HL-60 (cell line): ENCODE measurements at places on chromosomes 11 and 22.

- DNase-seq: no peak
Measured at GRCh38 chr11:937841-938261, 12.2 kb downstream of the AP2A2 start.

DNA sequence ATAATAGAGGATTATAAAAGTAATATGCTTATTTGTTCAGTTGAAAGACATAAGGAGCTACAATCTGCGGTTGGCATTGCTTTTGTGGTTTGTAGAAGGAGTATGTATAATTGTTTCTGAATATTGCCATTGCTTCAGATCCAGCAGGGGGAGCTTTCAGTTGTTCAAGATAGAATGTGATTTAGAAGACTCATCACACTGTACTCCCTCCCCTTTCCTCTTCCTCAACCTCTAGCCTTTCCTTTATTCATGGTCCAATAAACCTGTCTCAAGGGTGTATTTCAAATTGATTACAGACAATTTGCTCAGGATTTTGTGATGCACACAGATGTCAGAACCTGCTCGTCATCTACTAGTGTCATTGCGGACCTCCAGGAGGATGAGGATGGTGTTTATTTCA is 9.8 kb downstream of the PRMT3 start:
- DNase-seq: peak; percentile 30

- DNase-seq: no peak
Measured at GRCh38 chr11:816433-816779, 2.3 kb upstream of the PNPLA2 start.

GRCh38 chr22:25551396-25551795 is 13.1 kb upstream of the GRK3 start:
- DNase-seq: no peak

DNA sequence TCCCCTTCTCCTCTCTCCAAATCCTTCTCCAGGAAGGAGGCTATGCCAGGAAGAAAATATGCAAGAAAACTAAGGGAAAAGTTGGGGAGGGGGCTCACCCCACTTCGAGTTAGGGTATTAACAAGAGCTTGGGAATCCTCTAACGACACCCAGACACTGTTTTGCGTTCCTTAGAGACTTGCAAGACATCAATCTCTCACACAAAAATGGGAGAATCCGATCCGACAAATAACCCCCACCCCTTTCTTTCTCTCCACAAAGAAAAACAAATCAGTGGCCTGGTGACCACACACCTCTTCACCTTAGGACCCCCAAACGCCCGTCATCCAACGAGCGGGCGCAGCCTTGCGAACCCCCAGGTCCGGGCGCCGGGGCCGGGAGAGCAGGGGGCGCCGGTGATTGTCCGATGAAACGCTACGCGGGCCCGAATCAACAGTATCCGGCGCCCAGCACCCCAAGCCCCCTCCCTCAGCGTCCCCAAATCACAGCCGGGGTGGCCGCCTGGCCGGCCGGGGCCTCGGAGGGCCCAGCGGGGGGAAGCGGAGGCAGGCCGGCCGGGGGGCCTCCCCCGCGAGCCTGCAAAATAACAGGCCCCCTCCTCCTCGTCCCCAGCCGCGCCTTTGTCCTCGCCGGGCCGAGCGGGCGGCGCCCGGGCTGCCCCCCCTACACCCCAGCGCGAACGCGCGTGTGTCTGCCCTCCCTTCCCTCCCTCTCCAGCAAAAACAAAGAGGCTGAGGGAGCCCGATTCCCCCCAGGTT is 690 bp downstream of the CSNK1E start:
- no peak for DNase-seq

DNA sequence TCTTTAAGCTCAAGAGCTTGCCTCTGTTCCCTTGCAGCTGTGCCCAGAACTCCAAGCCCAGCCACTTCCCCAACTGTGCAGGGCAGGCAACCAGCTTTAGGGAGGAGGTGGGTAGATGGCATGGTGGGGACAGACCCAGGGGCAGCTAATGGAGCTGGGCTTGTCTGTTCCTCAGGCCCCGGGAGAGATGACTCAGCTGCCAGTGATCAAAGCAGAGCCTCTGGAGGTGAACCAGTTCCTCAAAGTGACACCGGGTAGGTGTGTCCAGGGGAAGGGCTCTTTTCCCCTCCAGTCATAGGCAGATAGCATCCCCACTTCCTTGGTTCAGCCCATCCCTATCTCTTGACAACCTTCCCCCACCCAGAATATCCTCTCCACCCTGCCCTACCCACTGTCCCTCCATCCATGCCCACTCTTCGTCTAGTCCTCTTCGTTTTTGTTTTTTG is 32.4 kb downstream of the CREB3L1 start:
- DNase-seq: peak; percentile 69

DNA sequence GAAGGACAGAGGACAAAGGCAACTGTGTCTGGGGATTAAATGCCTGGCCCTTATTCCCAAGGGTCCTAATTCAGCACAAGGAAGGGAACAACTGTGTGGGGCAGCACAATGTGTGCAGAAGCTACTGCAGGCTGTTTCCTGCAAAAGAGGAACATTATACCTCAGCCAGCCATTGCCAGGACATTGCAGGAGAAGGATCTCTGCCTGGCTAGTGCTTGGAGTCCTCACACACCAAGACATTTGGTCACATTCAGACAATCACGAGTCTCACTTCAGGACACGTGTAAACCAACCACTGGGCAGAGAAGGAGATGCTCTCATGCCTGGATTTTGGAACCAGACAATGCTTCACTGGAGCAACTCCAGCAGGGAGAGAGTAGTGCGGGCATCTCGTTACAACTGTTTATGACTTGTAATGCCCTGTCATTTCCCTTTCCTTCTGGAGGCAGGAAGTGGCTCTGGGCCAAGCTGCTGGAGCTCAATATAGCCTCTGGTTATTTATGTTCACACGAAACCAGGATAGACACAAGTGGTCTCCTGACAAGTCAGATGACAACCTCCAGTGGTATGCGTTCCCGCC is 23.9 kb upstream of the ZC3H12C start:
- peak; percentile 29 for DNase-seq

- peak; percentile 88 for DNase-seq
Measured at GRCh38 chr11:88543902-88544655, 206.5 kb upstream of the CTSC start.

DNA sequence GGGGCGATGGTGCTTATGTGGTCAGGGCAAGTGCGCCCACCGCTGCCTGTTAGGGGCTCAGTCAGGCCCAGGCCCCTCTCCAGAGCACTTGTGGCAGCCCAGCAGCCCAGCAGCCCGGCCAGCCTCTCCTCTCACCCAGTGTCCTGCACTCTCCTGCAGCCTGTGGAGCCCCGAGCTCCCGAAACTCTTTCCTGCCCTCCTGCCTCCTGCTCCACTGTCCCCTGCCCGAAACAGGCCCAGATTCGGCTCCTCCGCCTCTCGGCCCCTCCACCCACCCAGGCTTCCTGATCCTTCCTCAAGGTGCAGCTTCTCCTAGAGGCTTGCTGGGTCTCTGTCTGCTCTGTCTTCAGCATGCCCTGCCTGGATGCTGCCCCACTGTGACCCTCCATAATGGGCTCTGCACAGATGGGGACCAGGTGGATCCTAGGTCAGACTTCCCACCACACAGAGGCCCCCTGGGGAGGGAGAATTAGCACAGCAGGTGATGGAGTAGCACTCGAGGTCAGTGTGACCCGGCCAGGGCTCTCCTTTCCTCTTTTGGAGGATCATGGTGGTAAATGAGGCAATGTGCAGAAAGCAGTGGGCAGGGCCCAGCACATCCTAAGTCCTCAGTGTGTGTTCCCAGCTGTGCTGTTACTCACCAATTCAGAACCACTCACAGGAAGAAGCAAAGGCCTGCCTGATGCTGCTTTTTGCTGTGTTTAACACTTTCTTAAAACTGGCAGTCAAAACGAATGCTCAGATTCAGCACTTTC is 18.6 kb upstream of the NAP1L4 start:
- DNase-seq: no peak

DNA sequence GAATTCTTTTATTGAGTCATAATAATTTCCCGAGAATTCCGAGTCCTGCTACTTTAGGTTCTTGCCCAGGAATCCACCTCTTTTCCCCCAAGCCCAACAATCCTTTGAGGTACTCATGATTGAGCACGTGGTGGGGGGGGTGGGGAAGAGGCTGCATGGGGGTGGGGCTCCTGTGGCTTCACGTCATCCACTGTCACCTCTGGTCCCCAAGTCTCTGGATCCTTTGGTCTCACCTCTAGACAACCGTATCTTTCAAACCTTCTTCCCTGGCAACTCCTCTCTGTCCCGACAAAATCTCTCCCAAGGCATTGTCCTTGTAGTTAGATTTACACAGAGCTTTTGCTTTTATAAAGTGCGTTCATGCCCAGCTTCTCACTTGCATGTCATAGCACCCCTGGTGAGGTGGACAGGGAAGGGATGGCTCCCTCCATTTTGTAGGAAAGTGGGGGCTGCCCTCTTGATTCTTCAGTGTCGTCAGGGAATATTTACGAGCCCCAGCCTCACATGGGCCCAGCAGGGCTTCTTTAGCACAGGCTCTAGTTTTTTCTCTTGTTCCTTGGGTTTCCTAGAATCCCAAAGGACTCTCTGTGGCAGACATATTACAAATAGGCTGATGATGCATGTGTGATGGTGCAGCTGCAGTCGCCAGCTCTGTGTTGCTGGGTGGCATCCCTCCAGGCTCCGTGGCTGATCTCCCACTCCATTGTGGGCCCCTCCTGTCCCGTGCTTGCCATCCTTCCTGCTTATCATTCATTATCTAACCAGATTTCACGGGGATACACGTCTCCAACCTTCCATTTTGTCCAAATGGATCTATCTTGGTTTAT is 8.4 kb downstream of the UCP3 start:
- DNase-seq: no peak

GRCh38 chr11:71115770-71116692 is 136.3 kb downstream of the SHANK2 start:
- no peak for DNase-seq

DNA sequence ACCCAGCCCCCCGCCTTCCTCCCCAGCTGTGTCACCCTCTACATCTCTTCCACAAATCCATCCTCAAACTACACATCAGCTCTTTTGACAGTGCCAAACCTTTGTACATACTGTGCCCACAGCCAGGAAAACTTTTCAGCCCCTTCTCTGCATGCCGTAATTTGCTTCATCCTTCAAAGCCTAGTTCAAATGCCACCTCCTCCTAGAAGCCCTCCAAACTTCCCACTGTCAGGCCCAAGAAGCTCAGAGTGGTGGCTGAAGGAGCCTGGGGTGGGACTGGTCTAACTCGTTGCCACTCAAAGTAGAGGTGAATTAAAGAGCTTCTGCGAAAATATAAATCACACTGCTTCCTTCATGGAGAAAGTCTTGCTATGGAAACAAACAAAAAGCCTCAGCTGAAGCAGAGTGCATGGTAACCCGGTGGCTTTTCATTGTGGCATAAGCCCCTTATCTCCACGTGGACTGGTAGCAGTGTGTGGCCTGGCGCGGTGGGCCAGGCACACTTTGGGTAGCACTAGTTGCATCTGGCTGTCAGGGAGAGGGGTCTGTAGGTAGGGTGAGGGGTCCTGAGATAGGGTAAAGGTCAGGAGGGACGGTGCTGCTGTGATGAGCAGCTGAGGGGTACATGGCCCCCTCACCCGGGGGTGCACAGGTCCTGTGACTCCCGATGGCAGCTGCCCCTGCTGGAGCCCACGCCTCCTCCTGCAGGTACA is 76.9 kb downstream of the MYO7A start:
- no peak for DNase-seq

DNA sequence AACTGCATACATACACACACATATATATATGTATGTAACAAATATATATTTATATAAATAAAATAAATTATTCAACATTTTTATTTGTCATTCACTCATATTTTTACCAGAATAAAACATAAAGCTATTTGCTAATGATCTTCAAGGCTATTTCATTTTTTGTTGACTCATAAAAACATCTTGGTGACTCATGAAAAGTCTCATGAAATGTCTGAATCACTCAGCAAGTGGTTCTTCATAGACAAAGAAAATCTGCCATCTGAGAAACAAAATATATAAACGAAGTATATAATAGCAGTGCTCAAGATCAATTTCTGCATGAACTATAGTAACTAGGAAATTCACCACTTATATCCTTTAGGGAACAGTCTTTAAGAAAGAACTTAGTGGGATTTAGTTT is 764.8 kb upstream of the FAT3 start:
- no peak for DNase-seq

DNA sequence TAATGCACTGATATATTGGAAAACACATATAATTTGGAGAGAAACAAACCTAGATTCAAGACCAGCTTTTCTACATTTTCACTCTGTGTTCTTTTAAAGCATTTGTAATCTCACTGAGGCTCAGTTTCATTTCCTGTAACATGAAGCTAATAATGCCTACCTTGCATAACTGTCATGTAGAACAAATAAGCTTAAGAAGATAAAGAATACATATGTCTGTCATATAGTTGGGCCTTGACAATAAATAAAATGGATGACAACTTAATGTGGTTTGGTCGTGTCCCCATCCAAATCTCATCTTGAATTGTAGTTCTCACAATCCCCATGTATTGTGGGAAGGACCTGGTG is 35.2 kb upstream of the FIBIN start:
- no peak for DNase-seq

GRCh38 chr11:23976841-23977271 is 520.0 kb upstream of the LUZP2 start:
- DNase-seq: no peak

DNA sequence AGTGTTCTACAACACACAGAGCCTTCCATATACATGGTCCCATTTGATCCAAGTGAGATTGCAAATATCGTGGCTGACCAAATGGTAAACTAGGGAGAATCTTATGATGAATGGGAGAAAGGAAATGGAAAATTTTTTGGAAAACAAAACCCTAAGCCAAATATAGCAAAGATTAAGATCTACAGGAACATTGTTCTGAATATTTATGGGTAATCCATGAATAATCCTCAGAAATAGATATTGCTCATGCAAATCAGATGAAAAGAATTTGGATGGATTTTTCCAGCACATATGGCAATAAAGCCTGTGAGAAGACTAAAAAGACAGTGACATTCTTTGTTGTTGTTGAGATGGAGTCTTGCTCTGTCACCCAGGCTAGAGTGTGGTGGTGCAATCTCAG is 21.7 kb upstream of the PRDM10 start:
- DNase-seq: no peak

DNA sequence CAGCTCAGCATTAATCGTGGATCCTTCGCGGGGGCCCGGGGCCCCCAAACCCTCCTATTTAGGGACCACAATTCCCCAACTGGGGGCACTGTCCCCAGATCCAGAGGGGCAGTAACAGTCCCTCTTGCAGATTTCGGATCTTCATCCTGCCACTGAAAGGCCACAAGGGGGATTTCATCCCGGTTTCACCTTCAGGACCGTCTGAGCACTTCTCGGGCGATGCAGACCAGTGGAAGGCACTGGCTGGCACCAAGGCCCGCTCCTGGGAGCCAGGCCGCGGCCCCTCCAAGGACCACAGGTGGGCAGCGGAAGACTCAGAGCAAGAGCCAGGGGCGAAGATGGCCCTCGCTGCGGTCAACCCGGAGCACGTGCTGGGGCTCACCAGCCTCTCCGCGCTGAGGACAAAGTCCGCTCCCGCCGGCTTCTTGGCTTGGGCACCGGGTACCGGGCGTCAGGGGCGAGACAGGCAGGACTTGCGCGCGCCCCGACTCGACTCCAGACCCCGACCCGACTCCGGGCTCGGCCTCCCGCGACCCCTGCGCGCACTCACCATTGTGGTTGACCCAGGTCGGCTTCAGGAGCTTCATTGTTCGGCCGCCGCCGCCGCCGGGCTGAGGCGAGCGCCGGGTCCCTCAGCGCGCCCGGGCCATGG is 517 bp downstream of the HIRA start:
- DNase-seq: peak; percentile 51
